ENCODE measurements at places on chromosomes 2 and 18. TPM values are rescaled to one million over a fixed set of nuclear protein-coding genes. Genes with fewer than 3 reads are reported as not detected.

The DYNAP gene
- not detected for total RNA-seq

The STPG4 gene
- total RNA-seq = not detected

The AGXT gene
- total RNA-seq = not detected

The GREB1 gene
- 0.10 TPM for total RNA-seq

The HRH4 gene
- 1.9 TPM for total RNA-seq

- no peak for DNase-seq
Observed at GRCh38 chr18:8983195-8983594, 119.3 kb upstream of the NDUFV2 start.

- no peak for DNase-seq
Observed at GRCh38 chr2:198004173-198004572, 199.8 kb downstream of the PLCL1 start.

DNA sequence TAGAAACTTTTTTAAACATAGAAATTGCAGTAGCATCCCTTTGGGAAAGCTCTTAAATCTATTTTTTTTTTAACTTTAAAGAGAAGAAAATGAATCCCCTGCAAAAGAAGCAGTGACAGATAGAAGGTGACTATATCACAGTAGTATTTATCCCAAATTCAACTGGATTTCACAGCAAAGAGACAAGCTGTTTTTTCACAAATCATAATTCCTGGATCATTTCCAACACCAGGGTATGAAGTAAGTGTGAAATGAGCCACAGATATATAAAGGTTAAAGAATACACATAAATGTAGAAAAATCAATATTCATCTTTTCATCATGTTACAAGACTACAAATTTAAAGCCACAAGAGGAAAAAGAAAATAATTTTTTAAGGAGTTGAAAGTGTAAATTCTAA is 1404.9 kb upstream of the NXPH2 start:
- DNase-seq = no peak

GRCh38 chr2:72630767-72631166 is 195.1 kb downstream of the EXOC6B start:
- no peak for DNase-seq

GRCh38 chr2:237448626-237449025 is 34.7 kb upstream of the COL6A3 start:
- no peak for DNase-seq

DNA sequence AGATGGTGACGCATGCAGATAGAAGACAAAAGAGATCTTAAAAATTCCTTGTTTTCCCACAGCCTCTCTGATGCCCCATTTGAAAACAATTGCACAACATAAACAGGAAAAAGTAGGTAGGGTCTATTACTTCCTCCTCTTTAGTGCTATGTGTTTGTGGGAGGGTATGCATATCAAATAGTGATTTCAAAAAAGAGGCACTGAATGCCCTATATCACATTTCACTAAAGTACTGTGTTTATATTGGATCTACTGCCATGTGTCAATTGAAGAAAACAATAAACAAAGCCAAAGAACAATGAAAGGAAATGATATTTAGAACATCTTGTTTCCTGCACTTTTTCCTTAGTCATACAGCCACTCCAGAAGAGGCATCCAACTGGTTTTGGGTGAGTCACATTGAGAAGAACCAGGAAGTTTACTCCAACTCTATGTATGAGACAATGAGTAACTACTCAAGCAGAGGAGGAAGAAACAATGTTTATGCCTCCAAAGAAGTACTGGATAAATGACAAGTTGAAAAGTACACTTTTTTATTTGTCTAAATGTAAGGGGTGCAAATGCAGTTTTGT is 583.6 kb downstream of the FBXO15 start:
- no peak for DNase-seq

- no peak for DNase-seq
Observed at GRCh38 chr2:172673056-172673683, 62.5 kb upstream of the RAPGEF4 start.

All from activated T-helper 1 cell treated with anti-CD3 and anti-CD28 coated beads, Interleukin-12 subunit alpha, Interleukin-12 subunit beta, Interleukin-2, Interleukin-4 antibody, amounts not matched to agents 30 ng/mL and 10 ng/mL and 1 ng/mL, durations not matched to agents 14 hours and 24 hours and 36 hours (primary cell).